ENCODE measurements at places on chromosomes 7 and 10. TPM values are rescaled to one million over a fixed set of nuclear protein-coding genes. Genes with fewer than 3 reads are reported as not detected.

The AQP1 gene
- total RNA-seq = 1.7 TPM

- DNase-seq = no peak
- H3K27me3 ChIP-seq = no peaks in the 10 kb centered on the region
- peaks cover 76% of the 10 kb centered on the region for H3K36me3 ChIP-seq
- peak overlapping the region; percentile 75 for H3K4me3 ChIP-seq
- peak overlapping the region; percentile 64 for H3K27ac ChIP-seq
- H3K4me1 ChIP-seq = peaks cover 38% of the 10 kb centered on the region
These were observed 5.8 kb downstream of the CTBP2 start for GRCh38 chr10:125154529-125154928.

The GTF2IRD1 gene
- total RNA-seq = 31.1 TPM

GRCh38 chr7:25926009-25926408 is 226.0 kb upstream of the NFE2L3 start:
- H3K4me1 ChIP-seq = no peaks in the 10 kb centered on the region
- peaks cover 17% of the 10 kb centered on the region for H3K27me3 ChIP-seq
- H3K4me3 ChIP-seq = no peak overlapping the region
- no peaks in the 10 kb centered on the region for H3K36me3 ChIP-seq

DNA sequence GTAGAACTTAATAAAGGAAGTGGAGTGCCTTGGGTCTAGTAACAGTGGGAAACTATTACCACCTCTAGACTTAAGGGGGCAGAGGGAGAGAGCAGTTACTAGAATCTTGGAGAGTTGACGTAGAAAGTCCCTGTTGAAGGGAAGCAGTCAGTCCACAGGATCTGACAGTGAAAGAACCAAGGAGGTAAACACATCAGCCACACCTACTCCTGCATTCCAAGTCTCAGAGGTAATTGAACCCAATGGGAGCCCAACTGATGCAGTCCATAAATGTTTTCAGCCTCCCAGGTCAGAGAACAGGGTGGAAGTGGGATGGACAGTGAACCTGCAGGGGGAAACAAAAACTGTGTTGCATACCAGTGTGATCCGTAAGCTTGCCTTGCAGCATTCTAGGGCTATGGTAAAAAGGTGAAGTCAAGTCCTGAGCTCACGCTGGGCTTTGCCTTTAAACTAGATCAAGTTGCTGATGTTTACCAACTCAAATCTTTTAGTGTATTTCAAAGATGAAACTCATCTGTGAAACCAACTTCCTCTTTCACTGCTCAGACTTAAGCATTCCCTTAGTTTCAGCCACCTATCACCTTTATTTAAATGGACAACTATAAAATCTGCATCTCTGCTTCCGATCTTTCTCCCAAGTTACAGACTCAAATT is 57.2 kb downstream of the SLC16A12 start:
- H3K27me3 ChIP-seq = no peaks in the 10 kb centered on the region
- peak; percentile 40 for DNase-seq
- no peaks in the 10 kb centered on the region for H3K36me3 ChIP-seq
- H3K4me3 ChIP-seq = no peak overlapping the region
- peak overlapping the region; percentile 41 for H3K27ac ChIP-seq

The CLEC5A gene
- not detected for total RNA-seq

DNA sequence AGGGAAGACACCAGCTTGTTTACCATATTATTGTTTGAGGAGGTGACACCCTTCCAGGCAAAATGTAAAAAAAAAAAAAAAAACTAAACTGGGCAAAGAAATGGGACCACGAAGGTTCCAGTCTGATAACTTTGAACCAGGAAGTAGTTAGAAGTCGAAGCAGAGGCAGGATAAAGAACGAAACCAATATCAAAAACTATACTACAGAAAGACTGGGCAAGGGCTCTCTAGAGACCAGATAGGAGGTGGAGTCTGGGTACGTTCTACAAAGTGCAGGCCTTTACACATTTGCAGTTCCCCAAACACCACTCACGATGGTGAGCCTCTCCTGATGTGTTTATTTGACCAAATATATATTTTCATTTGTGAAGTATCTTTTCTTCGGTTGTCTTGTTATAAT is 125.7 kb upstream of the CDK1 start:
- H3K4me1 ChIP-seq = peaks cover 9% of the 10 kb centered on the region
- DNase-seq = no peak
- H3K27me3 ChIP-seq = no peaks in the 10 kb centered on the region
- H3K27ac ChIP-seq = no peak overlapping the region

DNA sequence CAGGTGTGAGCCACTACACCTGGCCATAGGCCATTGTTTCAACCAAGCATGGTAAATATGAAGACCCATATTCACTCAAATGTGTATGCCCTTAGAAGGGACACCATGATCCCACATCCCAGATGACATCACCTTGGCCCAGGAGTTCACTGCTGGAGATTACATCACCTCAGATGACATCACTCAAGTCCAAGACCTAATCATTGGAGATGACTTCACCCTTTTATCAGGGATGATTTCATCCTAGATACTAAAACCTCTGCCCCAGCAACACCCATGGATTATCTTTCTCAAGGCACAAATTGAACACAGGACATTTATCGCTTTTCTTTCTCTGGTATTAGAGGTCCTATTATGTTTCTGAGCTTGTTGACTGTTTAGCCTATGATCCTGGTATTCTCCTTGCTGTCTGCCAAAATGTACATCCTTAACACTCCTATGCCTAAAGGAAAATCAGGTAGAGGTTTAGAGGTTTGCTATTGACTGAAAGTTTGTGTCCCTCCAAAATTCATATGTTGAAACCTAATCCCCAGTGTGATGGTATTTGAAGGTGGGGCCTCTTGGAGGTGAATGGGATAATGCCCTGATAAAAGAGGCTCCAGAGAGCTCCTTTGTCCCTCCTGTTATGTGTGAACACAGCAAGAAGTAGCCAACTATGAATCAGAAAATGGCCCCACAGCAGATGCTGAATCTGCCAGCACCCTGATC is 9.8 kb upstream of the CYP2C18 start:
- DNase-seq = no peak
- no peak overlapping the region for H3K4me3 ChIP-seq
- H3K4me1 ChIP-seq = peaks cover 26% of the 10 kb centered on the region
- no peaks in the 10 kb centered on the region for H3K27me3 ChIP-seq

DNA sequence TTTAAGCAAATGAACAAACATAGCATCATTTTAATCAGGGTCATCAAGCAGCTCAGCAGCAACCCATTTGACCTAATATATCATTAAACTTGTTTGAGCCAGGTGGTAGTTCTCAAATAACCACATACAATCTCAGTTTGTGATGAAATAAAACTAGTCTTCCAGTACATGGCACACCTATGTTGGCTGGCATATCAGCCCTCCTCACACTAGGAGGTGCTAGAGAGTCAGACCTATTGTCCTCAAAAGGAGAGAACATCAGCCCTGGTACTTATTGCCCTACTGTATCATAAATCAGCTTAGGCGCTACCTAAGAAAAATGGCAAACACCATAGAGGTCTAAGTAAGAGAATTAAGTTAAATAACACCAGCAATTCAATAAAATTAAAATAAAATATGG is 81.7 kb downstream of the CABCOCO1 start:
- no peak overlapping the region for H3K4me3 ChIP-seq
- H3K27me3 ChIP-seq = no peaks in the 10 kb centered on the region
- no peak for DNase-seq

DNA sequence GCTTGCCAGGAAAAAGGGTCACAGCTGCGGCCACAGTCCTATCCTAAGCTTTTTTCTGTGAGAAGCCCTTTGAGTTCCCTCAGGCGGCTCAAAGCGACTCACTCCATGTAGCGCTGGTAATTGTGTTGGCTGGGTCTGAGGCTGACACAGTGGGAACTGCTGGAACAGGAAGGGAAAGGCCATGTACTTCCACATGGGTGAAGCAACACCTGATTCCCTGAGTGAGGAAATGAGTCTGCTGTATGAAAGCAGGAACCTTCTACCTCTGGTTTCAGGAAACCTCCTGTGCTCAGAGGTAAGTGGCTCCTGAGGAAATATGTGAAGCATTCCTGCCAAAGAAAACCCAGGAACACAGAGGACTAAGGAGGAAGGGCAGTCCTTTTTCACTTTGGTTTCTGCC is 734.6 kb upstream of the SORCS1 start:
- no peaks in the 10 kb centered on the region for H3K36me3 ChIP-seq
- no peak for DNase-seq
- no peaks in the 10 kb centered on the region for H3K27me3 ChIP-seq
- H3K4me3 ChIP-seq = no peak overlapping the region
- no peak overlapping the region for H3K27ac ChIP-seq
- no peaks in the 10 kb centered on the region for H3K4me1 ChIP-seq

DNA sequence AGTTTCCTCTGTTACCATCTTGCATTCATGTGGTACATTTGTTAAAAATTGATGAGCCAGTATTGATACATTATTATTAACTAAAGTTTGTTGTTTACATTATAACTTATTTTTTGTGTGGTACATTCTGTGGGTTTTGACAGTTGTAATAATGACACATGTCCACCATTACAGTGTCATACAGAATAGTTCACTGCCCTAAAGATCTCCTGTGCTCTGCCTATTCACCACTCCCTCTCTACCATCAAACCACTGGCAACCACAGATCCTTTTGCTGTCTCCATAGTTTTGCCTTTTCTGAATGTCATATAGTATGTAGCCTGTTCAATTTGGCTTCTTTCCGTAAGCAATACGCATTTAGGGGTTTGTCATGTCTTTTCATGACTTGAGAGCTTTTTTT is 156.9 kb downstream of the PHF14 start:
- no peaks in the 10 kb centered on the region for H3K4me1 ChIP-seq
- no peak overlapping the region for H3K27ac ChIP-seq
- no peaks in the 10 kb centered on the region for H3K27me3 ChIP-seq
- H3K4me3 ChIP-seq = no peak overlapping the region

DNA sequence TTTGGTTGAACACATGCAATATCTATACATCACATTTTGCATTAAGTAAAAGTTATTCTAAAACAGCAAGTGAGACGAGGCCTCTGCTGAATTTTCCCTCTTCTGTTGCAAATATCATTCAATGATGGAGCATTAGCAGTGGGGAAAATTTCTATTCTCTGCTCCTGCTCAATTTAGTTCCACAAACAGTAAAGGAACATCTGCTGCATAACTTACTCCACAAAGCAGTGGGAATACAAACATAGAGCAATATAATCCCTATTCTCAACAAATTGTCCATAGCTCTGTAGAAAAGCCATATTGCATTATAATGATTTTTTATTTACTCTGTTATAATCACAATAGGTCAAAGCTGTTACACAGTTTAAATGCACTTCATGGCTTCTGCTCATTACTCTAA is 5.9 kb downstream of the AGR3 start:
- H3K36me3 ChIP-seq = no peaks in the 10 kb centered on the region
- no peak for DNase-seq
- no peaks in the 10 kb centered on the region for H3K27me3 ChIP-seq
- no peak overlapping the region for H3K4me3 ChIP-seq
